ENCODE measurements at places on chromosomes 13 and 19.

DNA sequence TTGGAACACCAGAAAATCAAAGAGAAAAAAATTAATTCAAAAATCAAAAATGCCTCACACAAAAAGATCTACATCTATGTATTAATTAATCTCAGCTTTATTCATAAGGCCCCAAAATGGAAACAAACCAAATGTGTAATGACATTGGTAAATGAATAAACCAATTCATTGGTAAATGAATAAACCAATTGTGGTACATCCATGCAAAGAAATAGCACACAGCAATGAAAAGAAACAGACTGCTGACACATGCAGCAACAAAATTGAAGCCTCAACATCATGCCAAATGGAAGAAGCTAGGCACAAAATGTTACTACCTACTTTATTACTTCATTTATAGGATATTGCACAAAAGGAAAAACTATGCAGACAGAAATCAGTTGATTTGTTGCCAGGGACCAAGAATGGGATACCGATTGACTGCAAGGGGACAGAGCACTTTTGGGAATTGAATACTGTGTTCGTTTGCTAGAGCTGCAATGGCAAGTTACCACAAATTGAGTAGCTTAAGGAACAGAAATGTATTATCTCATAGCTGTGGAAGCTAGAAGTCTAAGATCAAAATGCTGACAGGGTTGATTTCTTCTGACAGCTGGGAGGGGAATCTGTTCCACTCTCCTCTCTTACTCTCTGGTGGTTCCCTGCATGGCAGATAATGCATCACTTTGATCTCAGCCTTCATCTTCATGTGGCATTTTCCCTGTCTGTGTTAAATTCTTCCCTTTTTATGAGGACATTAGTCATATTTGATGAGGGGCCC is 252.8 kb downstream of the RFC3 start:
- no peak for DNase-seq

- DNase-seq, result peak; percentile 21
Observed at GRCh38 chr13:31824705-31825517, 85.6 kb downstream of the RXFP2 start.

GRCh38 chr19:30513082-30513411 is 140.9 kb downstream of the ZNF536 start:
- no peak for DNase-seq

DNA sequence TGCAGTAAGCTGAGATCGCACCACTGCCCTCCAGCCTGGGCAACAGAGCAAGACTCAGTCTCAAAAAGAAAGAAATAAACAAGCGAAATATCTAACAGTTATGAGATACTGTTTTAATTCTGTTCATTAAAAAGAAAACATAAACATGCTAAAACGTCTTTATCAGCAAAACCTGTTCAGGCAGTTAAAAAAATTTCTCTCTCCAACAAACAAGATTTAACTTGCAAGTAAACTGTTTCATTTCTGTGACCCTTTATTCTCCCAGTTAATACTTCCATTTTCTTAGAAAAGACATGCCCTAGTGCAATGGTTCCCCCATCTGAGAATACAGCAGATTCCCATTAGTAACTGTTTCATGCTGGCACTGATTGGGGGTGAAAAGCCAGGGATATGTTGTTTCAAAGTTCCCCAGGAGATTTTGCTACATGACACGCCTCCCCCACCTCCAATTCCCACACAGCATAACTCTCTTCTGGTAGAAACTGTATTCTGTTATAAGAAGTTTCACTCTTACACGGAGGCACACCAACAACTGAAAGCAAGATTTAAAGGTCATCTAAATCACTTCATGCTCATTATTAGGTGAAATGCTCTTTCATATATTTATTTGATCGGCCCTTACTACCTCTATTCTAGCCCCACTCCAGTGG is 24.4 kb downstream of the ELF1 start:
- DNase-seq, result no peak

DNA sequence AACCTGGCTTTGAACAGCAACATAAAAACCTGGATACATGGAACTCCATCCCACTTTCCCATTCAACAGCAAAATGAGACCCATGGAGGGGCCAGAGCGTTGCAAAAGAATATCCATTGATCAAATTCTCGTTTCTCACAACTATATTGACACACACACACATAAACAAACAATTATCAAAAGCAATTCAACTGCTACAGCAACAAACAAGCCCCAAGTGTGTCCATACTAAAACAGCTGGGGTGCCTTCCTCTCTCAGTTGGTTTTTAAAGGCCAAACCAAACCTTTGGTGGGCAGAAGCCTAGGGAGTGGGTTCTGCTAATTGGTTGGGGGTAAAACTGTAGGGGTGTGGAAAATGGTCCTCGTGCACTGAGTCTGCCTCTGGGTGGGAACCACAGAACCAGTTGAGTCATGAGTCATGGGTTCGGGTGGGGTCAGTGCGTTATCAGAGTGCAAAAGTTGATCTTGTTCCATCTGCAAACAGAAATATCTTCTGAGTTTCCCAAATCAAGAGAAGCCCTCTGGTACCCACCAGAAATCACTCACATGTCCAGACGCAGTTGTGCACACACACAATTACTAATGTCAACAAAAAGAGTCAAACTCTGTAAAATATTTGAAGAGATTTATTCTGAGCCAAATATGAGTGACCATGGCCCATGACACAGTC is 18.5 kb downstream of the GPR42 start:
- no peak for DNase-seq

DNA sequence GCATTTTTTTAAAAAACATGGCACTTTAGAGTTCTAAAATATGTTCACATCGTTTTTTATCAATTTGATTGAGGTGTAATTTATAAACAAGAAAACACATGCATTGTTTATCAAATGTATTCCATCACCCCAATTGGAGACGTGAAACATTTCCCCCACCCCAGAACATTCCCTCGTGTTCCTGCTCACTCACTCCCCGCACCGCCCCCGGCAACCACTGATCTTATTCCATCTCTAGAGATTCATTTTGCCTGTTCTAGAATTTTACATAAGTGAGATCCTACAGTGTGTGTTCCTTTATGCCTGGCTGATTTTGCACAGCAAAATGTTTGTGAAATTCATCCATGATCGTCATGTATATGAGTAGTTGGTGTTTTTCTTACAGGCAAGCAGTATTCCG is 50.5 kb upstream of the KCTD15 start:
- DNase-seq, result no peak

DNA sequence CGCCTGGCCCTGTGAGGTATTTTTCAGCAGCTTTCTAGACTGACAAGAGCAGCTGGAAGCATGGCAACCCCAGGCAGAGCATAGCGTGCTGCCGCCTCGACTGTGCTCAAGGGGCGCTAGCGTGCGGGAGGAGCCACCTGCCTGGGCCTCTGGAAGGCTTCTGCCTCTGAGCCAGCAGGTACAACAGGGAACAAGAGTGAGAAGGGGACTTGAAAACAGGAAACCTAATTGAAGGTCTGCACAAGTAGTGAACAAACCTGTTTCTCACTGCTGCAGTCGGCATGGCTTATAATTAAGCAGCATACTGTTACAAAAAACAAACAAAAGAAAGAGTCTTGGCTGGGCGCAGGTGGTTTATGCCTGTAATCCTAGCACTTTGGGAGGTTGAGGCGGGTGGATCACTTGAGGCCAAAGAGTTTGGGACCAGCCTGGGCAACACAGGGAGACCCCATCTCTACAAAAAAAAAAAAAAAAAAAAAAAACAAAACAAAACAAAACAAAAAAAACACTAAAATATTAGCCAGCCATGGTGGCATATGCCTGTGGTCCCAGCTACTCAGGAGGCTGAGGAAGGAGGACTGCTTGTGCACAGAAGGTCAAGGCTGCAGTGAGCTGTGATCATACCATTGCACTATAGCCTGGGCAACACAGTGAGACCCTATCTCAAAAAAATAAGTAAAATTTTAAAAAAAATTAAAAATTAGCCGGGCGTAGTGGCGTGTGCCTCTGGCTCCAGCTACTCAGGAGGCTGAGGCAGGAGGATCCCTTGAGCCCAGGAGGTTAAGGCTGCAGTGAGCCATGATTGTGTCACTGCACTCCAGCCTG is 12.6 kb upstream of the GARRE1 start:
- DNase-seq, result no peak

- DNase-seq, result no peak
Observed at GRCh38 chr19:6773323-6773931, 919 bp downstream of the VAV1 start.
